ENCODE measurements at places on chromosomes 2 and 18.

GRCh38 chr18:43866696-43867095, 589.4 kb upstream of the SYT4 start:
- DNase-seq: no peak

- no peak for DNase-seq
Observed at GRCh38 chr2:63819256-63819655, 22.4 kb upstream of the UGP2 start.

DNA sequence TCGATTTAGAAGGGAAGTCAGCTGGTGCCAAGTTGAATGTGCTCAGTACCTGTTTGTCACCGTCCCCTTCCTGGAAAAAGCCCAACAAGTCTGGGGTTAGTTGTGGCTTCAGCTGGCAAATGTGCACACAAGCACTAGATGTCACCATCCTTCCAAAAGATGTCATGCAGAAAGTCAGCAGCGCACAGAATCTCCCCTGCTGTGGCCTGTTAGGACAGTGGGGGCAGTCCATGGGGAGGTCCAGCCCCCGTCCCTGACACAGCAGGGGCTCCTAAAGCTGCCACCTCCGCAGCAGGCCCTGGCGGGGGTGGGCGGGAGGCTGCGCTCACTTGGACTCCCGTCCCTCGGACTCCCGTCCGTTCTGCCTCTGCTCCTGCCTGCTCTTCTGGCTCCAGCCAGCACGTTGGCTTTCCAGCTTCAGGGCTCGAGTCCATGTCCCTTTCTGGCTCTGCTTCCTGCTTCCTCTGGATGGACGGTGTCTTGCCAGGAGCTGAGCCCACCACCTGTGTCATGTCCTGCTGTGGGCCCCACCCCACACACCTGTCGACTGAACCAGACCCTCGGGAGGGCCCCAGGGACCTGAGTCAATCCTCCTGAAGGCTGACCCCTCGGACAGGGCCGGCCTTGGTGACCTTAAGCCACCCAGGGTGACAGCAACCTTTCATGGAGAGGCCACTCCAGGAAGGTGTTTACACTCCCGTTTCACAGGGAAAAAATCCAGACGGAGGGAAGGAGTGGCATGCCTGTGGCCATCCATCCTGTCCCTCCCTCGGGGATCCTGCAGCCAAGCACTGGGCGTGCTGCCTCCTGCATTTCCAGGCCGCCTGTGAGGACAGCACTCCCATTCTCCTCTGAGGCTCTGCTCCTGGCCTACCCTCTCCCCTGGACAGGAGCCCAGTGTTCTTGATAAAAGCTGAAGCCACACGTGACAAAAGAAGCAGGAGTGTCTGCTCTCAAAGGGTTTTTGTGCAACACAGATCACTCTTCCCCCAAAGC, 8.5 kb downstream of the RAB17 start:
- DNase-seq: peak; percentile 73

DNA sequence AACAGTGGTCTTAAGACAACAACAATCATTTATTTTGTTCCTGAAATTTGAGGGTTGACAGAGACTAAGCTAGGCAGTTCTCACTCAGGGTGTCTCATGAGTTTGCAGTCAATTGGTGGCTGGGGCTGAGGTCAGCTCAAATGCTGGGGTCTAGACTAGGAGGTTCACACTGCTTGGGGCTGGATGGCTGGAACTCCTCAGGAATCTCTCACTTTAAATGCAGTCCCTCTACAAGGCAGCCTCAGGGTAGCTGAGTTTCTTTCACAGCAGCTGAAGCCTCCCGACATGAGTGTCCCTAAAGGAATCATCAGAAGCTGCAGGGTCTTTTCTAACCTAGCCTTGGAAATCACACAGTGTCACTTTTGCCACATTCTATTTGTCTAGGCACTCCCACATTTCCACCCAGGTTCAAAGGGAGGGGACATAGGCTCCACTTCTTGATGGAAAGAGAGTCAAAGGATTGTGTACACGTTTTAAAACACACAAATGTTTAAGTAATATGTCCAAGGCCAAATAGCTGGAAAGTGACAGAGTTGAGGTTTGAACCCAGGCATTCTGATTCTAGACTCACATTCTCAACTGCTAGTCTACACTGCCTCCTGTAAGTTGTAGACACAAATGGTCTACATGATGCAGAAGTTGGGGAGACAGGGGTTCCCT, 133.8 kb downstream of the ZFP36L2 start:
- DNase-seq: no peak

GRCh38 chr2:23401427-23402204, 16.6 kb downstream of the KLHL29 start:
- no peak for DNase-seq

DNA sequence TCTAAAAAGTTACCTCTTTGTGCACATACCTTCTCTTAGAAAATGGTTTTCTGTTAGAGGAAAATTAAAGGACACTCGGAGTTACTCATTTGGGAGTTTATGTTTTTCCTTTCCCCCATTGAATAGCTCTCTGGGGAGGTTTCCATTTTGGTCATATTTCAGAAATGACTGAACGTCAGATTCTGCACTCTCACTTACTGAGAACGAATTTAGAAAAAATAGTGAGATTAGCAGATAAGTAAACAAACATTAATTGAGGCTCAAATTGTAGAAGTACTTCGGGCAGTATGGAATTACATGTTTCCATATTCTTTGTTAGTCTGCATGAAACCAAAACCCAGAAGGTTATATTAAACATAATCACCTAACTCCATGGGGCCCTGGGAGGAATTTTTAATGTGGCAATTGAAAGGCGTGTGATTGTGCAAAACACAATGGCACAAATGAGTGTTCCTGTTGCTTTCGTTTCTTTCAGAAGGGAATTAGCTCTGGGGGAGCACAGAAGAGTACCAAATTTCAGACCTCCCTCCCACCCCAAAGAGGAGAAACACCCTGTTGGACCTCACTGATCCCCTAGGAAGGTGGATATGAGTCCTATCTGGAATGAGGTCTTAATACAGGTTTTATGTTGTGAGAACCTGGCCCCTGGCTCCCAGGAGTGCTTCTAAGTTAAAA, 212.3 kb downstream of the BCL2 start:
- DNase-seq: no peak

- DNase-seq: no peak
Observed at GRCh38 chr2:161825429-161825828, 201.2 kb downstream of the SLC4A10 start.

- DNase-seq: no peak
Observed at GRCh38 chr2:96555146-96555610, 18.6 kb downstream of the ARID5A start.

DNA sequence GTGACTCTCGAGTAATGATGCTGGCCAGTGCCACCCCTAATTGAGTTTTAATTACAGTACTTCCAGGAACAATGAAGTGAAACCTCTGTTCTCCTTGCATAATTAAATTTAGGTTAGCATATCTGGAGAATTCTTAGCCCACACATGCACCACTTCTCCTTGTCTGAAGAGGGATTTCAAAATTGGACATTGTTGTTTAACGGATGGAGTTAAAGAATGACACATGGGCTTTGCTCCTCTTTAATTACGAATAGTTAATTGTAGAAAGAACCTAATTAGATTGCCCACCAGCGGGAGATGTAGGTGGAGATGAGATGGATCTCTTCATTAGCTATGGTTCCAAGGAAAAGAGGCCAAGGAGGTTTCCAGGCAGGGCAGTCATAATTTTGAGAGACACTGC, 33.1 kb upstream of the EN1 start:
- DNase-seq: no peak

- no peak for DNase-seq
Observed at GRCh38 chr18:61474341-61474740, 141.1 kb downstream of the CDH20 start.

GRCh38 chr2:221532641-221533040, 39.5 kb downstream of the EPHA4 start:
- no peak for DNase-seq

- DNase-seq: no peak
Observed at GRCh38 chr18:23612434-23613090, 26.3 kb upstream of the NPC1 start.

GRCh38 chr2:221370857-221371211, 201.3 kb downstream of the EPHA4 start:
- DNase-seq: no peak

DNA sequence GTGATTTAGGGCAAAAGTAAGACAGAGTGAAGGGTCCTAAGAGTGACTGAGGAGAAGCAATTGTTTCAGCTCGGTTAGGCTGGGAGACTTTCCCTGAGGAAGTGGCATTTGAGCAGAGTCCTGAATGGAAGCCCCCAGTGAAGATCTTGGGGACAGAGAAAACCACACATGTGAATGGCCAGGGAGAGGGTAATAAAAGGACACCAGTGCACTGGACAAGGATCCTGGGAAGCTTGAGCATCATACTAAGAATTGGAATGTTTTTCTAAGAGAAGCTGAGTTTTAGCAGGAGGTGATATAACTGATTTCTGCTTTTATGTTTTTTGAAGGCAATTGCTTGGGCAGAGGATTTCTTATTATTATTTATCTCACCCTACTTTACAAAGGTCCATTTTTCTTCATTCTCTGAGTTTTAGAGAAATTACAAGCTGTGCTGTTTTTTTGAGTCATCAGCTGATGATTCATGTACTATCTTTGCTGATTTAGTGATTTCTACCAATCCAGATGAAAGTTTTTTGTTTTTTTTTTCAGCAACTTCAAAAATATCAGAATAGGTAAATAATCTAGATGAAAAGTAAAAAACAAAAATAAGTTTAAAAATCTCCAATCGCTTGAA, 43.5 kb downstream of the MFSD6 start:
- no peak for DNase-seq

DNA sequence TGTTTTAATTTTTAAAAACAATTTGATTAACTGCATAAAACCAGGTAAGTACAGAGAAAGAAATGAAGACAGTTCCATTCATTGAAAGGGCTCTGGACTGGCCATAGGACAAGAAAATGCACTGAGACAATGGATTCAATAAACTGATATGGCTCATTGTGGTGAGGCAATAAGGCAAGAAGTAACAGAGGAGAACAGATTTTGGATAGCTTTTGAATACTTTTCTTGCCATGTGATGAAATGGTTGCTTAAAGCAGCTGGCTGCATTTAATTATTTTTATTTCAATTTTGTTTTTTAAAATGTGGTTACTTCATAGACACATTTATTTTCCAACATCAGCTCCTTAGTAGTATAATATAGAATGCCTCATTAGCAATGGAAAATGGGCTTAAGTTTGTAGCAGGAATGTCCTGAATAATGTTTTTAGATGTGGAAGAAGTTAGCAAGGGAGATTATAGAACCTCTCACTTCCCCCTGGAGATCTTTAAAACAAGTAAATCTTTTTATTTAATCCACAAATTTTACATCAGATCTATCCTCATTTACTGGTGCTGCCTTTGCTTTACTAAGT, 646.9 kb upstream of the ZEB2 start:
- DNase-seq: no peak

DNA sequence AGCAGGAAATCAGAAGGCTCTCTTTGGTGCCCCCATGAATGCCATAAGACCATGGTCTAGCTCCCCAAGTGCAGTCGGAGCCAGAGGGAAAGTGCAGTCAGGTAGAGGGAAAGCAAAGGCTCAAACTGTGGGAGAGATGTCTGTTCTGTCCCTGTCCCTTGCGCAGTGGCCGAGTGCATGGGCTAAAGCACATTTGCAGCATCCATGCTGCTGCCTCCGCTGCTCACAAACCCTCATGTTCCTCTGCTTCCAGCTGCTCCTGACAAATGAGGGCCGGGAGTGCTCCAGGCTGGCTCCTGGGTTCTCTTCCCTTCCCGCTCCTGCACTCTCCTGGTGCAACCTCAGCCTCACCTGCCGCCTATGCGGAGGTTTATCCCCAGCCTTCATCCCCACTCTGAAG, 34.2 kb downstream of the SCTR start:
- DNase-seq: no peak

DNA sequence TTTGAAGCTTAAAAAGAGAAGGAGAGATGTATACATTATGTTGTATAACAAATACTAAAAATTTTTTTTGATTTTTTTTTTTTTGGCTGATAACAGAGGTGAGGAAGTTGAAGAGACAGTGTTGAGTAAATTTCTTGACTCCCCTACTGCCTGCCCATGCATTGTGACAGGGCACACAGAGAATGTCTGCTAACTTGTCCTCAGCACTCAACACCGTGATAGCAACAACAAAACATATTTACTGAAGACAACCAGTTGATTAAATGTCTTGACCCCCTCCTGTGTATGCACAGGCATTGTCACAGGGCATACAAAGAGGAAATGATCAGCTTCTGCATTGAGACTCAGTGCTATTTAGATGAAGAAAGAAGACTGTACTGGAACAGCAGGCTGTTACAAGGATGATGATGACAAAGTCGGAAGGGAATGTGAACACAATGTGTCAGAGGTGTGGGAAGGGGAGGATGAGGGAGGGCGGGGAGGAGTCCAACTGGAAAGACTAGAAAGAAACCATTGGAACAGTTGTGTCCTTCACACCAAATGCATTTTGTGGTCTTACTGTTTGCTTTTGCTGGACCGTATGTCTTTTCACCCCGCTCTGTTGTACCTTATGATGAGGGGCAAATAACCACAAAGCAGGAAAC, 89.5 kb downstream of the CERS6 start:
- DNase-seq: no peak

DNA sequence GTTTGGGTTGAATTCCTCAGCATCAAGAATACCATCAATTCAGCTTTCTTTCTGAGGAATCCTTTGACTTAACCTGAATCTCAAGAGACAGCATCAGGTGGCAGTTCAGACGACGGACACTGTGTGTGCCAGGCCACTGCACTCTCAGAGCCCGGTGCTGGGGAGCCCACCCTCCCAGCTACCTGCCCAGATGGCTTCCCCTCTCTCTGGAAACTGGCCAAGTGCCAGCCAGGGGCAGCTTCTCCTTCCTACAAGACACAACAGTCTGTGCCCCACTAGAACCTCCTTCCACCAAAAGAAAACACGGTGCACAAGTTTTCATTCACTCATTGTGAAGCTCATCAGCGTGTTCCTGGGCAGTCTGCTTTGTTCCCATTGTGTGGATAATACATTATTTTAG, 28.5 kb downstream of the MAL start:
- DNase-seq: no peak

GRCh38 chr2:200089040-200089755, 133.8 kb downstream of the MAIP1 start:
- DNase-seq: no peak

GRCh38 chr2:47303341-47304148, 99.4 kb upstream of the MSH2 start:
- DNase-seq: no peak

DNA sequence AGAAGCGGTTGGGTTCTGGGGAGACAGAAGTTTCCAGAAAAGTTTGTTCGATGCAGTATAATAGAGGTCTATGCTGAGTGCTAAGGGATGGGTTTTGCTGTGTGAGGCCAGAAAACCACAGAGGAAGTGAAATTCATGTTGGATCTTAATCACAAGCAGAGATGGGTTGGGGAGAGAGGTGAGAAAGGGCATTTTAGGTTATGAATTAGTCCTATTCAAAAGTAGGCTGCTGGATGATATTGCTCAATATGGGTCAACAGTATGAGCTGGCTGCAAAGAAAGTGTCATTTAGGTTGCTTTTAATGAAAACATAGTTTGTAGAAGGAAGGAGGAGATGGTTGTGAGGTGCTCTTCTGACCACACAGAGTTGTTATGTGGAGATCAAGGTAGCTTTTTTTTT, 118.8 kb upstream of the LHCGR start:
- no peak for DNase-seq

GRCh38 chr2:98408155-98408554, 36.5 kb upstream of the INPP4A start:
- DNase-seq: no peak

GRCh38 chr2:9975328-9975727, 23.8 kb downstream of the GRHL1 start:
- no peak for DNase-seq

GRCh38 chr2:138087751-138088593, 123.7 kb downstream of the HNMT start:
- DNase-seq: no peak

GRCh38 chr18:9094307-9095226, 7.9 kb upstream of the NDUFV2 start:
- no peak for DNase-seq
